ENCODE measurements at places on chromosomes 12 and 14.

- no peak for DNase-seq
Observed at GRCh38 chr14:67562025-67562775, 29.1 kb downstream of the PLEKHH1 start.

DNA sequence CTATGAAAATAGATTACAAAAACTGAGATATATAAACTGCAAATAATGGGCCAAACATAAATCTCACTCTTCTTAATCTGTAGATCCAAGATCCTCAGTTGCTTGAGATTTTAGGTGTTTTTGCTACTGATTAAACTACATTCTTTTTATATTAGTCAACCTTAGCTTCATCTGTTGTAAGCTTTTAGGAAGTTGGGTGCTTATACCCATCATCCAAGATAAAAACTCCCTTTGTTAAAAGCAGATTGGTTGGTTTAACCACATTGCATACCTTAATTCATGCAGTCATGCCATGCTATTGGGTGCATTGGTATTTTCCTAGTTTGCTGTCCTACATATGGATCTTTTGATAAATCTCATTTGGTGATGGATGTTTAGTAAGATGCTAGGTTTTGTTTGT, 46.2 kb upstream of the DIP2B start:
- DNase-seq = no peak

GRCh38 chr14:68569970-68570409, 222.9 kb downstream of the ZFP36L1 start:
- peak; percentile 45 for DNase-seq

DNA sequence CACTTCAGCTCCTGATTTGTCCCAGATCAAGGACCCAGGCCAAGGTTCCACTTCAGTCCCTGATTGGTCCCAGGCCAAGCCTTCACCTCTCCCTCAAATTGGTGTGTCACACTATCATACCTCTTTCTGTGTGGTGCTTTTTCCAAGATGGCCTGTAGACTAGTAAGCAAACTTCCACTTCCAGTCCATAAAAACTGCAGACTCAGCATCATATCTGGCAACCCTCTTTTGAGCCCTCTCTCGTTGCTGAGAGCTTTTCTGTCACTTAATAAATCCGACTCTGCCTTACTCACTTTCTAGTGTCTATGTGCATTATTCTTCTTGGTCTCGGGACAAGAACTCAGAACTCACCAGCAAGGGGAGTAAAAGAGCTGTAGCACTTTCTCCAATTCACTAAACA, 1395.1 kb downstream of the LRFN5 start:
- DNase-seq = no peak

DNA sequence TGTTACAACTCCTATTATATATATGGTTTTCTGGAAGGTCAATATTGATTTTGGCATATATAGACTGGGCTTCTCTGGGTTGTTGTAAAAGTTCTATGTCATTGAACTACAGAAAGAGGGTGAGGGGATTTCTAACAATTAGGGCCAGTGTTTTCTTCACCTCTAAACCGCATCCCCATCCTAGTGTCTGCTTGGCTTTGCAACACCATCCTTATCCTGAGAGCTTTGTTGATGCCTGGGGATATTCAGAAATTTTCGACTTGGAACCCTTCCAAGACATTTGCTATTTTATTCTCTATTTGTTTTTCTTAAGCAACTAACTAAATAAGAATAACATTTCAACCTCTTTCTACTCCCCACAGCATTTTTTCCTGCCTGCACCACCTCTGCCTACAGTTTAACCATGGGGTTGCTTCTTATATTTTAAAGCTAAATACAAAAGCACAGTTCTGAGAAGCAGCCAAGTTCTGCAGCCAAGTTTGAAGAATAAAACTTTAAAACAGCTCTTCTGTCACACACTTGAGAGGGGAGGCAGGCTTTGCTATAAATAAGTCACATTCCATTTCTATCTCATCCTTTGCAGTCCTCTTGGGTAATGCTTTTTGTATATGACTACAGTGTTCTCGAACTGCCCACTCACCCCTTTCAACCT, 53.4 kb downstream of the RGS6 start:
- no peak for DNase-seq

DNA sequence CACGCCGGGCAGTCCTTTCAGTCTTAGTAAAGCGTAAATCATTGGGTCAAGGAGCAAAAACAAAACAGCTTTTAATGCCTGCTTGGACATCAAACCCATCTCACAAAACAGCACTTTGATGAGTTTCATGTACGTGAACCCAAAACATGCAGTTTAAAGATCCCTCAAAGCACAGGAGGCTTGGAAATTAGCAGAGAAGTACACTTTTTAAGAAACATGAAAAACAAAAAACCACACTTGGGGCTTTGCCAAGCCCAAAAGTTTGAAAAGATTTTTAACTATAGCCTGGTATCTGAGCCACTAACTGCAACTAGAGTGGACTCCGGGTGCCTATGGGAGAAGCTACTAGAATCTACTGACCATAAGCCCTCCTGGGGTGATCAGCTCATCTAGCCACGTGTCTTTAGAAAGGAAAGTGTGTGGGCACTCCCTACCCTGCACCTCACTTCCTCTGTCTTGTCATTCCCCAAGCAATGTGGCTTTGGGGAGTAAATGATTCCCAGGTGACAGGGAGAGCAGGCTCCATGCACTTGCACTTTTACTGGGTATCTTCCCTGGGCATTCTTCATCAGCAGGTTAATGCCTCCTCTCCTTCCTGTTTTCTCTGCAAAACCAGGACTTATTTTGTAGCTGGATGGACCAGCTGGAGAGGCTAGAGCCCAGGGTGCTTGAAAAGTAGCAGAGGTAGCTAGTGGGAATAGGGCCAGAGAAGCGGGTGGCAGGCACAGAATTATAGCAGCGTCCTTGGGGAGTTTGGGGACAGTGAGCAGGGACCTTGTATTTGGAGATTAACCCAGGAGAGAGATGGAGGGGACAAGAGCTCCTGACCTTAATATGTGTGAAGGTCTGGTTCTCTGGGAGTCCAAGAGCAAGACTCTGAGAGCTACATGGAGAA, 339.3 kb downstream of the BCL11B start:
- DNase-seq = no peak

- DNase-seq = no peak
Observed at GRCh38 chr12:60333461-60333860, 737.6 kb downstream of the SLC16A7 start.

GRCh38 chr12:91377436-91377835, 194.8 kb upstream of the DCN start:
- DNase-seq = no peak

- DNase-seq = no peak
Observed at GRCh38 chr12:122830517-122831214, 4.6 kb upstream of the HIP1R start.

GRCh38 chr14:70130482-70130881, 58.3 kb downstream of the SLC8A3 start:
- DNase-seq = no peak

DNA sequence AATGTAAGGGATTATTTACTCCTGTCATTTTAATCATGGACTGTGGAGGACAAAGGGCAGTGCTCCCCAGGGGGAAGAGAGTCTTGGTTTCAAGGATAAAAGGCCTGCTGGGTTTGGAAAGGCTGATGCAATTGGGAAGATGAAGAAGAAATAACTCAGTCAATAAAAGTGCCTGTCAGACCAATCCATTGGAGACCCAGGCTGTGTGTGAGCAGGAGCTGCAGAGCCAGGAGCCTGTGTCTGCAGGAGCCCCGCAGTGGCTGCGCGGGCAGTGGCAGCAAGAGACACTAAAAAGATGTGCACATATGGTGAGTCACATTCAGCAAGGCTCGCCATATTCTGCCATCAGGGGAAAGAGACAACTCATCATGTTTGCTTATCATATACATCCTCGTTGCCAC, 90.4 kb downstream of the CRACR2A start:
- no peak for DNase-seq

GRCh38 chr12:83040339-83040738, 353.6 kb downstream of the TMTC2 start:
- DNase-seq = no peak

- no peak for DNase-seq
Observed at GRCh38 chr14:21317398-21317797, 37.5 kb downstream of the RPGRIP1 start.

DNA sequence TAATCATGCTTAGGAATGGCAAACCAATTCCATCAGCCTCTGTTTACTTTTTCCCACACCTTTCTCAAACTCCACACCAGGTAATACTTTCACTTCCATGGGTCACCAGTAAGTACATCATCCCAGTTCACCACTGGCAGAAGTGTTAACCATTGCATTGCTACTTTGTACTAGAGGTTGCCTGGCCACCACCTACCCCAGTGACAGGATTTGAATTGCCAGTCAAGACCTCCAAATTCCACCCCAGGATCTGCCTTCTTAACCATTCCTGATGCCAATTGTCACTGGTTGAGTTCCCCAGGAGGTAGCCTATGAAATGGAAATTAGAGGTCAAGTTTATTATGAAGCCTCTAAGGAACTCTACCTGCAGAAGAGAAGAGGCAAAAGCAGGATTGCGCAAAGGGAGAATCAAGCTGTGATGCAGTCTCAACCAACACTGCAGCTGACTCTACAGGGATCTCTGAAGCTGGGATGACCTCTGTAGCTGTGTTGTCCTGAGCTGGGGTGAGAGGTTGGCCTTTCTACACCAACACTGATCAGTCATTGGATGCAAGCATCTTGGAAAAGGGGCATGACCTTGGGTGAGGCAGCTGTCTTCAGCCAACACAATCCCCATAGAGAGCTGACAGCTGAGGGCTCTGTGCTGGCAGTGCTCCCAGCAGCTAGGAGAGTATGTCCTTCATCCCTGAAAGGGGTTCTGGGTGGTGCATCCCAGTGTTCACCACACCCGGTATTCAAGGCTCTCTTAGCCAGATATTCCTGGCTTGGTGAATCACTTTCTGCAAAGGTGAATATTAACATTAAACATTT, 37.0 kb upstream of the HMGA2 start:
- DNase-seq = no peak

DNA sequence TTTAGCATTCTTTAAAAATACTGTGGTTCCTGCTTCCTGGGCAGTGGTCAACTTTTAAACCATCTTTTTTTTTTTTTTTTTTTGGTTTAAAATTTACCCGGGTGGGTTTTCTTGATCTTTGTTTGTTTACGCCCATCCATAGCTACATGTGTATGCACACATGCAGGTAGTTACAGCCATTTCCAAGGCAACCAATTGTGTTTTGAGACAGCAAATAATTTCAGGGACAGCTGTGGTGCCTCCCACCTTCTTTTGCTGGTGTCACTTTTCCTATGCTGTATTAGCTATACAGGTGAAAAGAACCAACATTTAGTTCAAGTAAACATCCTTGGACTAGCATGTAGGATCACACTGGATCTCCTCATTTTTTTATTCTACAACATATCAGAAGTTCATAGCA, 52.0 kb upstream of the PSMA6 start:
- DNase-seq = no peak

- no peak for DNase-seq
Observed at GRCh38 chr12:79515530-79515935, 175.2 kb downstream of the PAWR start.

GRCh38 chr12:48489012-48489411, 6.7 kb downstream of the C12orf54 start:
- DNase-seq = no peak

DNA sequence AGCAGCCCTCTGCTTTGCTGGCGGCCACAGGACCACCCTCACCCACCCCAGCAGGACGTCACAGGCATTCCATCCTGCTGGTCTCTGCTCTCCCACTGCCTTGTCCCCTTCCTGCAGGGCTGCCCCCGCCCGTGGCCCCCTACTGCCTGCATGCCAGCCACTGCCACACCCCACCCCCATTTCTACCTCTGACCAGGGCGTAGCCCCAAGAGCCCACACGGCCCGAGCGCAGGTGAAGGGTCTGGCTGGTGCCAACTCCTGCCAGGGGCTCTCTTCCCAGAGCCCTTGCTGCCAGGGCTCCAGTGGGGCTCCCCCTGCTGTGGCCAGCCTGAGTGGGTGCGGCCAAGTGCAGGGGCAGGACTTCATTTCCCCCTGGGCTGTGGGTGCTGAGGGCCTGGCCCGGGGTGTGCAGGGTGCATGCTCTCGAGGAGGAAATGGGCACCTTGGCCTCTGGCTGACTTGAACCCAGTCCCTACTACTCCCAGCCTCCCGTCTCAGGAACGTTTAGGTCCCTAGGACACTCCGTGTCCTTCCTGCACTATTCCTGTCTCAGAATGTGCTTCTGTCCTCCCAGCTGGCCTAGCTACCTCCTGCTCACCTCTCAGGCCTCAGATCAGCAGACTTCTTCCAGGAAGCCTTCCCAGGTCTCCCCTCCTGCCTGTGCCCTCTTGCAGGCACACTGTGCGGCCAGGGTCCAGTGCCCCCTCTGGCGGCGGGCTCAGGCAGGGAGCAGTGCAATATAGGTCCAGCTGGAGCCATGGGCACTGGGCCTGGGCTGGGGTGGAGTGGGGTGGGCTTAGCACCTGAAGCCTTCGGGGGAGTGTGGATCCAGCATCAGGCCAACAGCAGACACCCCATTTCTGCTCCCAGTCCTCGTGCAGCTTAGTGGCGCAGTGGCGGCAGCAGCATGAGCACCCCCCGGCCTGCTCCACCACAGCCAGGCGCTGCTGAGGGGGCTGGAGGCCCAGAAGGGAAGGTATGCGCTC, 1.4 kb downstream of the LBHD2 start:
- no peak for DNase-seq

DNA sequence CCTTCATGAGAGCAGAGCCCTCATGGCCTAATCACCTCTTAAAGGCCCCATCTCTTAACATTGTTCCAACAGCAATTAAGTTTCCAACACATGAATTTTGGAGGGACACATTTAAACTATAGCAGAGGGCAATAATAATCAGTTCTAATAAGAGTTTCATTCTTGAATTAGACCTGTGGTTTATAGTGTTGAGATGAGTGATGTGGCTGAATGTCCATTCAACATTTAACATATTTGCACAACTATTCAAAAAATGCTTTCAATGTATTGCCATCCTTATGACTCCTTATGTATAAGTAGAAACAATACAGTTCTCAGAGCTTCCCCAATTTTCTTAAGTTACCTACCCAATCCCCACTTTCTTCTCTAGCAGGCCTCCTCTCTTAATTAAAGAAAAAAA, 21.5 kb downstream of the KLHL28 start:
- no peak for DNase-seq

GRCh38 chr14:103281496-103282231, 52.4 kb upstream of the EIF5 start:
- peak; percentile 53 for DNase-seq

DNA sequence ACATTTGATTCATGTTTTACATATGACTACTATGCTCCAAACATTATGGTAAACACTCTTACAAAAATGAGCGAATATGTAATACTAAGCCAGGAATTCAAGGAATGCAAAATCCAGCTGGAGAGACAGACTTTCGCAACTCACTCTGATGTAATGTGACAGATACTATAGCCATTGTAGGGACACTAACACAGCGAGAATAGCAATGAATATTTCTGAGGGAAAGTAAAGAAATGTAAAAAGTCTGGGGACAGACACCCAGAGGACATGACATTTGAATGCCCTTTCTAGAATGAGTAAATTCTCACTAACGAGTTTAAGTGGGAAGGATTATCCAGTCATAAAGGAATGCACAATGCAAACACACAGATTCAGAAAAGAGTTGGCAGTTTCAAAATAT, 121.9 kb downstream of the PIK3C2G start:
- no peak for DNase-seq

GRCh38 chr12:84950971-84951546, 38.5 kb upstream of the SLC6A15 start:
- DNase-seq = no peak

Data from Ammon's horn (tissue), 1 donor.